Ovary (tissue), 10 donors: ENCODE measurements at places on chromosomes 3 and 15.

GRCh38 chr3:3127432-3128010, 781 bp downstream of the TRNT1 start:
- H3K36me3 ChIP-seq = no peaks in the 10 kb centered on the region
- H3K27ac ChIP-seq = peak overlapping the region; percentile 82
- H3K4me1 ChIP-seq = no peaks in the 10 kb centered on the region

DNA sequence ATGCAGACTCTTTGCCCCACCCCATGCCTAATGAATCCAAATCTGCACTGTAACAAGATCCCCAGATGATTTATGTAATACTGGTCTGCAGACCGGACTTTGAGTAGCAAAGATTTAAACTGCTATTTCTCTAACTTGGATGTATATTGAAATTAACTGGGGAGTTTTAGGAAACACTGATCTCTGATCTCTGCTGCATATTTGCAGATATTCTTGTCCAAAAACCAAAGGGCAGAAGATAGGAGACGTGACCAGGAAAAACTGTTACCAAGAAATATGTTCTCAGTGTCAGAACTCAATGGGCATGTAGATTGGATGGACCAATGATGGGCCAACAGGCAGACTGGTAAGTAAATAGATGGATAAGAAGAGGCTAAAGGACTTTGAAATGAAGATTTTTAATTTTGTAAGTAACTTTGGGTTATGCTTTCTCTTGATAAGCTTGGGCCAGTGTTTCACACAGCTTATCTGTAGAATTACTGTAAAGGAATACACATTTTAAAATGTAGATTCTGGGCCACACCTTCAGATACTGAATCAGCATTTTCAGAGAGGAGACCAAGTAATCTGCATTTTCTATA, 64.5 kb upstream of the TP63 start:
- no peak for DNase-seq
- H3K4me3 ChIP-seq = no peak overlapping the region
- H3K36me3 ChIP-seq = no peaks in the 10 kb centered on the region
- H3K4me1 ChIP-seq = no peaks in the 10 kb centered on the region
- no peak overlapping the region for H3K27ac ChIP-seq
- H3K27me3 ChIP-seq = no peaks in the 10 kb centered on the region

DNA sequence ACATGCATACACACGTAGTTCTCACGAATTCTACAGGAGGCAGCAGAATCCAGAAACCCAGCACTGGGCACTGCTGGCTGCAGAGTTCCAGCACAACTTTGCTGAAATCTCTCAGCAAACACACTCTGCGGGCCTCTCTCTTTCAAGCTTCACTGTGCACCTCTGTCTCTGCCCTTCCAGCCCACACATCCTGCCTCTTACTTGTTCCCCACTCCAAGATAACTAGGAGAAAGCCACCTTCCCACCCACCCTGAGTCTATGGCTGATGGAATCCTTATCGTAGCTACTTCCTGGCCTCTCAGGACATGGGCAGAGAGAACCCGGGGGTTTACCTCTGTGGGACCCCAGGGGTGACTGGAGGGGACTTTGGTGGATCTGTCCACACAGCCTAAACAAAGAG, 11.9 kb downstream of the ANP32A start:
- no peak overlapping the region for H3K27ac ChIP-seq
- no peaks in the 10 kb centered on the region for H3K4me1 ChIP-seq
- H3K4me3 ChIP-seq = no peak overlapping the region
- no peaks in the 10 kb centered on the region for H3K27me3 ChIP-seq
- no peak for DNase-seq

- no peaks in the 10 kb centered on the region for H3K4me1 ChIP-seq
- H3K4me3 ChIP-seq = no peak overlapping the region
- no peak for DNase-seq
- H3K27ac ChIP-seq = no peak overlapping the region
Measured at GRCh38 chr3:131762981-131763564, 260.3 kb upstream of the MRPL3 start.

- H3K27ac ChIP-seq = no peak overlapping the region
- H3K4me1 ChIP-seq = no peaks in the 10 kb centered on the region
- H3K27me3 ChIP-seq = no peaks in the 10 kb centered on the region
- no peak overlapping the region for H3K4me3 ChIP-seq
- H3K36me3 ChIP-seq = no peaks in the 10 kb centered on the region
Measured at GRCh38 chr15:43923553-43923952, 96.8 kb downstream of the WDR76 start.

GRCh38 chr3:52036222-52036694, 20.1 kb downstream of the DUSP7 start:
- no peak overlapping the region for H3K27ac ChIP-seq
- H3K36me3 ChIP-seq = no peaks in the 10 kb centered on the region
- H3K4me1 ChIP-seq = no peaks in the 10 kb centered on the region
- DNase-seq = no peak
- no peaks in the 10 kb centered on the region for H3K27me3 ChIP-seq

DNA sequence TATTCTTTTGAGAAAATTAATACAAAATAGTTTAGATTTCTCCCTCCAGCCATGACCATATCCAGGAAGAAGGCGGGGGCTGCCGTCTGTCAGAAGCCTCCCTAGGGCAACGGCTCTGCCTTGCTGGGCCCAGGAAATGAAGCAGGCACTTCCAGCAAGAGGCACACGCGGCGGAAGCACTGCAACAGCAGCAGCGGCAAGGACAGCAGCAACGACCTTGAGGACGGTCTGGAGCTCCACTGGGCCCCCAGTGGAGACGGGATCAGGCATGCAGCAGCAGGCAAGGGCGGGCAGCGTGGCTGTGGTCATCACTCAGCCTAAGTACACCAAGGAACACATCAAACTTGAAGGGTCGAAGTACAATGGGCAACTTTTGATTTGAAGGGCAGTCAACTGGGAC, 61.3 kb upstream of the EPHA6 start:
- H3K27me3 ChIP-seq = no peaks in the 10 kb centered on the region
- DNase-seq = no peak
- H3K36me3 ChIP-seq = no peaks in the 10 kb centered on the region
- no peaks in the 10 kb centered on the region for H3K4me1 ChIP-seq

DNA sequence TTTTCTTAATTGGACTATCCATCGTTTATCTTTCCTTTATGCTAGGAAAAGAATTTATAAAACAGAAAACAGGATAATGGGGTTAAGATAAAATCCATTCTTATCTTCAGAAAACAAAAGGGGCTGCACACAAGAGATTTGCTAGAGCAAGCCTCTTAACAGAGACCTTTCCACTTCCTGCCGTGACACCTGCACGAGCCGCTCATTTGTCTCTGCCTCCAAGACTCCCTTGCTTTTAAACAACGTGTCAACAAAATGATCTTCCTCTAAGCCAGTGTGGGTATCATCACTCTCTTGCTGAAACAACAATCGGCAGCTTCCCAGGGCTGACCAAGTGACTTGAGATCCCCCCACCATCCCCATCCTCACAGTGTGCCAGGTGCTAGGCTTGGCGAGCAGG, 33.1 kb downstream of the GABRB3 start:
- no peaks in the 10 kb centered on the region for H3K27me3 ChIP-seq
- H3K4me3 ChIP-seq = no peak overlapping the region
- no peaks in the 10 kb centered on the region for H3K4me1 ChIP-seq
- H3K36me3 ChIP-seq = no peaks in the 10 kb centered on the region
- DNase-seq = no peak

DNA sequence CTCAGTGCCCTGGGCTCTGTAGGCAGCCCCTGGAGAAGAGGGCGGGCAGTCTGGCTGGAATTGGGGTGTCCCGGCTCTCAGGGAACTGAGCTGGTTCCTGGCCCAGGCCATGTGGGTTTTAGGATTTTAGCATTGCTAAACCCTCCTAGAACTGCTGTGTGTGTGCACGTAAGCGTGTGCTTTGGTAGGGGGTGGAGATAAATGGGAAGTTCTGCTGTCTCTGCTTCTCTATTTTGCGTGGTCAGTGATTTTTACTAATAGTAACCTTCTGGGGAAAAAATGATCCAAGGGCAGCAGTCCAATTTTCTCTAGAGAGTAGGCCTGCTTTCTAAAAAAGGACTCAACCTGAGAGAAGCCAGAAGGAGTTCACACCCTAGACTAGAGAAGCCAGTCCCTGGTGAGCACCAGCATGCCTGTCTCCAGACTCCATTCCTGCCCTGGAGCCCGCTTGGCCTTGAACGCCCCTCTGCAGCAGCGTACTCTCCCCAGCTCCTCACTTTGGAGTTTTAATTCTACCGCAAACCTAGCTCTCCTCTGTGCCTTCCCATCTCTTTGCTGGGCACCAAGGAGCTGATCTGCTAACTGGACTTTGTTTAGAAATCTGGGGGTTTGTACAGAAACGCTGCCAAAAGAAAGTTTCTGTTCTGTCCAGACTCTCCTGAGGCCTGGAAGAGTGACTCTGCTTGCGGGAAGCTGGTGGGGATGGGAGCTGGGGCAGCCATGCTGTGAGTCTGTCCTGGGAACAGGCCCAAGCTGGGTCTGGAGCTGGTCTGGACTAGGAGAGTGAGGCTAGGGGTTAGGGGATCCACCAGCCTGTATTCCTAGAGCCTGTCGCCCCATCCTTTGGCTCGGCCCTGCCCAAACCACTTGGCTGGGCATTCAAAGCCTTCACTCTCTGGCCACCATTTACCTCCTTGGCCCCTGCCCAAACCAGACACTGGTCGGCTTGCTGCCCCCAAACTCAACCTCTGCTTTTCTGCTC, 19.7 kb downstream of the CORO2B start:
- H3K4me3 ChIP-seq = no peak overlapping the region
- H3K36me3 ChIP-seq = no peaks in the 10 kb centered on the region
- H3K4me1 ChIP-seq = peaks cover 43% of the 10 kb centered on the region
- H3K27me3 ChIP-seq = no peaks in the 10 kb centered on the region
- H3K27ac ChIP-seq = peak overlapping the region; percentile 76
- no peak for DNase-seq

GRCh38 chr3:193735850-193736249, 142.8 kb downstream of the OPA1 start:
- no peaks in the 10 kb centered on the region for H3K36me3 ChIP-seq
- no peak overlapping the region for H3K27ac ChIP-seq
- H3K4me3 ChIP-seq = no peak overlapping the region
- DNase-seq = no peak

GRCh38 chr3:129947538-129948240, 26.8 kb upstream of the TRH start:
- no peak overlapping the region for H3K27ac ChIP-seq
- no peaks in the 10 kb centered on the region for H3K36me3 ChIP-seq
- DNase-seq = no peak
- no peaks in the 10 kb centered on the region for H3K4me1 ChIP-seq
- no peak overlapping the region for H3K4me3 ChIP-seq

- H3K4me3 ChIP-seq = no peak overlapping the region
- no peak overlapping the region for H3K27ac ChIP-seq
- no peaks in the 10 kb centered on the region for H3K27me3 ChIP-seq
- no peak for DNase-seq
- peaks cover 3% of the 10 kb centered on the region for H3K4me1 ChIP-seq
- no peaks in the 10 kb centered on the region for H3K36me3 ChIP-seq
Measured at GRCh38 chr3:147390589-147391569, 15.5 kb downstream of the ZIC4 start.

DNA sequence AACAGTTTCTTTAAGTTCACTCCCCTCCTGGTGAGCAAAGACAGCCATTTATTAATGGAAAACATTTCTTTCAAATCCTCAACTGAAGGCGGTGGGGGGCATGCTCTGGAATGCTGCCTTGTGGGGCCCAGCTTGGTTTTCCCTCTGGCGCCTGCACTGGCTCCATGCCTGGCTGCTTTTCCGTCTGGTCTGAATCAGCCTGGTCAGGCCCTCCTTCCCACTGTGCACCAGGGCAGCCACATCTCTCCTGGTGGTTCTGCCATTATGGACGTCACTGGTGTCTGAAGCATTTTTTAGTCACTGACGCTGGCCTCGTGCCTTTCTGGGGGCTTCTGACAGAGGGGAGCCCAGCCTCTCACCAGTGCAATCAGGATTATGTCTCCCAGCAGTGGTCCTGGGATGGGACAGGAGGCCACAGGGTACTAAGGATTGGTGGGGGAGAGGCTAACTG, 57.6 kb upstream of the APEH start:
- no peak overlapping the region for H3K27ac ChIP-seq
- no peak for DNase-seq
- H3K4me3 ChIP-seq = no peak overlapping the region
- H3K4me1 ChIP-seq = no peaks in the 10 kb centered on the region

GRCh38 chr3:13278783-13279531, 141.2 kb downstream of the NUP210 start:
- no peak overlapping the region for H3K4me3 ChIP-seq
- H3K27ac ChIP-seq = no peak overlapping the region
- DNase-seq = no peak
- peaks cover 2% of the 10 kb centered on the region for H3K27me3 ChIP-seq

- H3K27me3 ChIP-seq = no peaks in the 10 kb centered on the region
- H3K4me3 ChIP-seq = no peak overlapping the region
- no peaks in the 10 kb centered on the region for H3K36me3 ChIP-seq
- no peak for DNase-seq
- H3K4me1 ChIP-seq = no peaks in the 10 kb centered on the region
Measured at GRCh38 chr3:55468251-55468650, 18.9 kb downstream of the WNT5A start.

- H3K4me3 ChIP-seq = peak overlapping the region; percentile 63
- H3K27me3 ChIP-seq = no peaks in the 10 kb centered on the region
- peak overlapping the region; percentile 95 for H3K27ac ChIP-seq
- peaks cover 3% of the 10 kb centered on the region for H3K4me1 ChIP-seq
Measured at GRCh38 chr15:44710236-44711095, 657 bp downstream of the PATL2 start.

- H3K27ac ChIP-seq = no peak overlapping the region
- no peak overlapping the region for H3K4me3 ChIP-seq
- H3K4me1 ChIP-seq = peaks cover 2% of the 10 kb centered on the region
- H3K36me3 ChIP-seq = no peaks in the 10 kb centered on the region
- no peak for DNase-seq
- H3K27me3 ChIP-seq = no peaks in the 10 kb centered on the region
Measured at GRCh38 chr3:58234516-58234931, 3.1 kb upstream of the ABHD6 start.

- H3K36me3 ChIP-seq = no peaks in the 10 kb centered on the region
- H3K27me3 ChIP-seq = no peaks in the 10 kb centered on the region
- no peak for DNase-seq
- H3K4me3 ChIP-seq = no peak overlapping the region
- no peak overlapping the region for H3K27ac ChIP-seq
Measured at GRCh38 chr3:168659015-168659414, 563.3 kb upstream of the GOLIM4 start.

- no peak for DNase-seq
- H3K27me3 ChIP-seq = no peaks in the 10 kb centered on the region
- no peak overlapping the region for H3K4me3 ChIP-seq
- H3K4me1 ChIP-seq = peaks cover 1% of the 10 kb centered on the region
- H3K27ac ChIP-seq = no peak overlapping the region
- H3K36me3 ChIP-seq = no peaks in the 10 kb centered on the region
Measured at GRCh38 chr3:167739190-167739810, 3.8 kb downstream of the SERPINI1 start.

GRCh38 chr3:12197475-12197874, 38.8 kb upstream of the TIMP4 start:
- H3K27me3 ChIP-seq = no peaks in the 10 kb centered on the region
- H3K4me1 ChIP-seq = peaks cover 2% of the 10 kb centered on the region
- H3K27ac ChIP-seq = no peak overlapping the region
- H3K36me3 ChIP-seq = no peaks in the 10 kb centered on the region

- H3K4me3 ChIP-seq = no peak overlapping the region
- no peaks in the 10 kb centered on the region for H3K27me3 ChIP-seq
- H3K4me1 ChIP-seq = no peaks in the 10 kb centered on the region
- H3K27ac ChIP-seq = no peak overlapping the region
- DNase-seq = no peak
Measured at GRCh38 chr3:78511840-78512239, 1256.0 kb downstream of the ROBO1 start.

GRCh38 chr3:78343221-78343620, 1303.3 kb downstream of the ROBO2 start:
- H3K4me3 ChIP-seq = no peak overlapping the region
- H3K4me1 ChIP-seq = no peaks in the 10 kb centered on the region
- H3K27me3 ChIP-seq = no peaks in the 10 kb centered on the region
- no peaks in the 10 kb centered on the region for H3K36me3 ChIP-seq
- H3K27ac ChIP-seq = no peak overlapping the region
